ENCODE measurements at places on chromosomes 4 and X.

DNA sequence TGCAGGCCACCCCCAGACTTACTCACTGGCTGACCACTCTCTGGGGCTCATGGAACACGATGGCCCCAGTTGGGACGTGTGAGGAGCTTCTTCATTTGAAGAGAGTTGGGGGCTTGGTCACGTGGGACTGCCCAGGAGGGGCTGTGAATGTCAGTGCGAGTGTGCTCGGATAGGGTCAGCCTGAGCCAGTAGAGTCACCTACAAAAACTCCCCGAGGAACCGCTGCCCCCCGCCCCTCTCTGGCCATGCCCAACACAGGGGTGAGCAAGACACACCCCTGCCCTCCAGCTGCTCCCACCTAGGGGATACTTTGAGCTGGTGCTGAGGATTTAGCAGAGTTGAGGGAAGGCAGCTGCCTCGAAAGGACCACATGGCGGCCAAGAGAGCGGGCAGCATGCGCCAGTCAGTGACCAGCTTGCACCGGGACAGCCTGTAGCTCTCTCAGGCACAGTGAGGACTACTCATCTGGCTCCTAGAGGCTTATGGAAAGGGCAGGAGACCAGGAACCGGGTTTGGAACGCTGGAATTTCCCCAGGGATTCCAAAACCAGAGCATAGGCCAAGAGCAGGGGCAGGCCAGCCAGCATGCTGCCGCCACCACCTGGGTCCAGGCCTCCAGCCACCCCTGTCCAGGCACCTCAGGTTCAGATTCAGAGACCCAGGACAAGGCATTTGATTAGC, 8.4 kb downstream of the PNMA6E start:
- no peak for DNase-seq

DNA sequence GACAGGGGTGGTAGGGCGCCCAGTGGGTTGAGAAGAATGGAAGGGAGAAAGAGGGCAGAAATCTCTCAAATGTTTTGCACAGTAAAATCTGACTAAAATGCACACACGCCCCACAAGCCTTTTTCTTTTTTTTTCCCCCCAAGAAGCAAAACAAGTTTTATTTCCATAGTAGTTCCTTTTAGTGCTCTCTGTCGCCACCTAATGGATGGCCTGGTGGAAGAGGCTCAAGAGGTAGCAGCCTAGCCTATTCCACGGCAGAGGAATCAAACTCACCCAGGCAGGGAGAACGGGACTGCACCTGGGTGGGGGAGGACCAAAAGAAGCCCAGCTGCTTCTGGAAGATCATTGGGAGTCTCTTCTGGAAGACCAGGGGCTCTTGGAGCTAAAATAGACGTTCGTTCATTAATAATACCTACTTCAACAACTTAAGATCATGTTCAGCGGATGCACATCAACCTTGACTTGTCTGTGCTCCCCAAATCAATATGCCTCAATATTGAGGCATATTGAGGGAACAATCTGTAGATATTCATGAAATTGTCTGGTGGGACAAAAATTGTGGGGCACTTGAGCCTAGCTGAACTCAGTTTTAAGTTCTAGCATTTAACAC, 31.6 kb upstream of the IRAK1 start:
- peak; percentile 62 for DNase-seq

DNA sequence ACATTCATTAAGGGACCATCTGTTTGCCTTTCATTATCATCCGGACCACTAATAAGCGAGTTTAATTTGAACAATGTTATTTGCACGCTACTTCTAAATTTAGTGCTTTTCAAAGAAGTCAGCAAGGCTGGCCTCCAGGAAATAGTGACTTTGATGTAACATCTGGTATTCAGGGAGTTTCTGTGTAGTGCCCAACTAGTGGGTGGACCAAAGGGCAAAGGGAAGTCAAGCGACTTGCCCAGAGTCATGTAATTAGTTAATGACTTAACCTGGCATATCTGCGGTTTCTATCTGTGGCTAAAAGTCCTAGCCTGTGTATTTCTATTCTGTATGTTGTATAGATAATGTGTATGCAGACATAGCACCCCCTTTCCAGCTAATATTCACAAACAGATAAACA, 56.3 kb upstream of the LCORL start:
- DNase-seq, result no peak

GRCh38 chrX:118216509-118216908, 99.9 kb upstream of the KLHL13 start:
- DNase-seq, result no peak

DNA sequence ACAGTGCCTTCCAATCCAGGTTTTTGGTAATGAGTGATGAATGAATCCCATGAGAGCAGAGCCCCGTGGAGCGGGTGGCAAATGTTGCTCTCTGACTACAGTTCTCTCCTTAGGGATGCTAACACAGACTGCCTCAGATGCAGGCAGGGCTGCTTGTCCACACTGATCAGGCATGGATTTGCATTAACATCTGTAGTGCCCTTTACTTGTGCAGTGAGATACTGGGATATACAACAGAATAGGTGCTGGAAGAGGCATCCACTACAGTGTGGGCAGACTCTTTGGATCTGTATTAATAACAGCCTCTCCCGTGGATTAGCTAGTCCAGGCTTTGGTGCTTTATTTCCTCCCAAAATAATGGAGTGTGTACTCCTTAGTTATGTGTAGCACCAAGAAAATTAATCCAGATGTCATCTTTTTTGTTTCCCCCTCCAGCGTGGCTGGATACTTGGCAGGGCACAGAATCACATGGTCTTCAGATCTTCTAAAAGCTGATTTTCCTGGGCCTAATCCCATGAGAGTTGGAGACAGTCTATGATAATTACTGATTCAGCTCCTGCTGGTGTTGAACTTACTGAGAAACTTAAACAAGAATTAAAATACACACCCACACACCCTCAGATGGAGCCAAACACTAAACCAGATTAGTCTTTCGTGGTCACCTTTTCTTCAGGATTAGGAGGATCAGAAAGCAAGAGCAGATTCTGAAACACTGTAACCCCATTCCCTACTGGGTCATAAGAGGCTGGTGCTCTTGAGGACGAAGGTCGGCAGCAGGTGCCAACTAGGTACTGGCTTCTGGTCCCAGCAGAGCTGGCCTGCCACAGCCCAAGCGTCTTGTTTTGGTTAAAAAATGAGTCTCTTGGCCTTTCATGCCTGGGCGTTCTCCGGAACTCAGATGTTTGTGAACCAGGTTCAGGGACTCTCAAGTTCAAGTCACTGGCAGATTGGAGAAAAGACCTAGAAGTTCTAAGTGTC, 23.1 kb upstream of the NAP1L5 start:
- DNase-seq, result no peak

DNA sequence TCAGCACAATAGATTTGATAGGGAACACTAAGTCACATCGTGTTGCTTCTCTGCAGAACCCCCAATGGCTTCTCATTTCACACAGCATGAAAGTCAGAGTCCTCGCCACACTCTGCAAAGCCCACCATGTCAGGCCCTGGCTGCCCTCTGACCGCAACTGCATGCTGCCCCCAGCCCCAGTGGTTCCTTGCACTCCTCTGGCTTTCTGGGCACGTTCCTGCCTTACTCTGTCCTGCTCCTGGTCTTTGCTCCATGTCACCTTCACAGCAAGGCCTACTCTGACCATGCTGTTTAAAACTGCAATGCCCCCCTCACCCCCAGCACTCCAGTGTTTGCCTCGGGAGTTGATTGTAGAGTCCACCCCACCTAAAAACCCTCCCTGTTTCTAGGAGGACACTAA, 78.1 kb downstream of the EVC start:
- no peak for DNase-seq

GRCh38 chr4:67701517-67701850, 529 bp upstream of the UBA6 start:
- no peak for DNase-seq

GRCh38 chrX:136577552-136577951, 45.5 kb downstream of the VGLL1 start:
- DNase-seq, result peak; percentile 40

Data from GM10248 (cell line).